ENCODE measurements at places on chromosomes 13 and 19. TPM values are rescaled to one million over a fixed set of nuclear protein-coding genes. Genes with fewer than 3 reads are reported as not detected.

- peaks cover 72% of the 10 kb centered on the region for H3K4me1 ChIP-seq
- DNase-seq = peak; percentile 94
- H3K27me3 ChIP-seq = no peaks in the 10 kb centered on the region
- H3K4me3 ChIP-seq = peak overlapping the region; percentile 97
Observed at GRCh38 chr13:114128624-114129522, 3.5 kb downstream of the RASA3 start.

ZNF560 gene
- total RNA-seq = not detected

- no peaks in the 10 kb centered on the region for H3K4me1 ChIP-seq
- DNase-seq = no peak
- no peaks in the 10 kb centered on the region for H3K36me3 ChIP-seq
- no peak overlapping the region for H3K27ac ChIP-seq
- H3K4me3 ChIP-seq = no peak overlapping the region
Observed at GRCh38 chr13:98974053-98974452, 3.8 kb downstream of the DOCK9 start.

CACNG8 gene
- total RNA-seq = not detected

- no peaks in the 10 kb centered on the region for H3K4me1 ChIP-seq
- no peak overlapping the region for H3K27ac ChIP-seq
- H3K4me3 ChIP-seq = no peak overlapping the region
- H3K36me3 ChIP-seq = no peaks in the 10 kb centered on the region
Observed at GRCh38 chr13:44649834-44650233, 73.7 kb upstream of the TSC22D1 start.

DNA sequence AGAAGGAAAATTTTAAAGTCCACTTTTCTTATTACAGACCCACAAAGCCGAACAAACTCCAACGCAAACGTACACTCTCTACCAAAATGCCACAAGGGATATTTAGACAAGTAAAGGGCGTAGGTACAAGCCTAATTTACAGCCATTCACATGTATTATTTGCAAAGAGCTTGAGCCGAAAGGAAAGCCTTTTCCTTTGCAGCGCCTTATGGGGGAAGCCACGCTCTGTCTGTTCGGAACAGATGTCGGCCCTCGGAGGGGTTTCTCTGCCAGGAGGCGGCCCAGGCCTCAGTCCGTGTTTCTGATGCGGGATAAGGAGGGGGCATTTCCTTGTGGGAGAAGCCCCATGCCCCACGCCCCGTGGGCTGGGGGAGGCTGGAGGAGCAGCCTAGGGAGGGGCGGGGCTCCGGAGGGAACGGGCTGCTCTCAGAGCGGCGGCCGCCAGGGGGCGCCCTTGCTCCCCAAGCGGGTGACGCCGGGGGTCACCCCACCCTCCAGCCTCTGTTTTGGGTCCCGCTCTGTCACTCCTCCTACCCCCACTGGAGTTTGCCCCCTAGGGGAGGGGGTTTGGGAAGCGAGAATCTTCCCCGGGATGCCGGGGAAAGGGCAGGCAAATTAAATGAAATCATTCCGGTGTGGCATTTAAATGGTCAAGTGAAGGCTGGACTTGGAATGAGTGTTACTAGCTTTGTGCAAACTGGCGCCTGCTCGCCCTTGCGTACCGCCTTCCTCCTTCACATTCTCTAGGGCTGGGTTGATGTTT lies 2.9 kb downstream of the HTR2A start:
- no peak overlapping the region for H3K27ac ChIP-seq
- no peaks in the 10 kb centered on the region for H3K36me3 ChIP-seq
- H3K4me1 ChIP-seq = peaks cover 10% of the 10 kb centered on the region

DNA sequence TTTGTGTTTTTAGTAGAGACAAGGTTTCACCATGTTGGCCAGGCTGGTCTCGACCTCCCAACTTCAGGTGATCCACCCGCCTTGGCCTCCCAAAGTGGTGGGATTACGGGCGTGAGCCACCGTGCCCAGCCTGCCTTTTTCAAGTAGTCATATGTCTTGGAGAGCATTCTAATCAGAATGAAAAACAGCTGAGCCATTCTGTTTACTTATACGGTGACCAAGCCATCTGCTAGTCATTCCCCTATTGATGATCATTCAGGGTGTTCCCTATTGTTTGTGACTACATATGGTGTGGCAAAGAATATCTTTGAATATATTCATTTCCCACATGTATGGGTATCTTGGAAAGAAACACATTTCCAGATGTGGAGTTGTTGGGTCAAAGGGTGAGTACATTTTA lies 17.2 kb downstream of the BLOC1S3 start:
- no peak overlapping the region for H3K4me3 ChIP-seq
- no peaks in the 10 kb centered on the region for H3K36me3 ChIP-seq

EFNB2 gene
- total RNA-seq = 0.49 TPM

DNA sequence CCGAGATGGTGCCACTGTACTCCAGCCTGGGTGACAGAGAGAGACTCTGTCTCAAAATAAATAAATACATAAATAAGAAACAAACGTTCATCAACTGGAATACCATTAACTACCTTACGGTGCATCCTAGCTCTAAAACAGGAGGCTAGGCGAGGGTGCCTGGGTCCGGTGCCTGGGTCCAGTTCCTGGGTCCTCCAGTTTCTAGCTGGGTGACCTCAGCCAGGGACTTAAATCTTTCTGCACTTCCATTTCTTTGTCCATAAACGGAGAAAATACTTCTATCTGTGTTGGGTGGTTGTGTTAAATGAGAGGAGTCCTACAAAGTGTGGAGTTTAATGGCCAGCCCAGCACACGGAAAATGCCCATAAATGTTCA lies 34.0 kb downstream of the RFX2 start:
- DNase-seq = no peak
- no peak overlapping the region for H3K27ac ChIP-seq
- H3K4me1 ChIP-seq = no peaks in the 10 kb centered on the region
- no peaks in the 10 kb centered on the region for H3K36me3 ChIP-seq
- H3K4me3 ChIP-seq = no peak overlapping the region

KLK3 gene
- total RNA-seq = not detected

GRCh38 chr13:33445476-33445875 lies 159.9 kb upstream of the STARD13 start:
- H3K36me3 ChIP-seq = no peaks in the 10 kb centered on the region
- H3K4me1 ChIP-seq = no peaks in the 10 kb centered on the region
- no peak overlapping the region for H3K4me3 ChIP-seq
- H3K27me3 ChIP-seq = peaks cover 3% of the 10 kb centered on the region

DNA sequence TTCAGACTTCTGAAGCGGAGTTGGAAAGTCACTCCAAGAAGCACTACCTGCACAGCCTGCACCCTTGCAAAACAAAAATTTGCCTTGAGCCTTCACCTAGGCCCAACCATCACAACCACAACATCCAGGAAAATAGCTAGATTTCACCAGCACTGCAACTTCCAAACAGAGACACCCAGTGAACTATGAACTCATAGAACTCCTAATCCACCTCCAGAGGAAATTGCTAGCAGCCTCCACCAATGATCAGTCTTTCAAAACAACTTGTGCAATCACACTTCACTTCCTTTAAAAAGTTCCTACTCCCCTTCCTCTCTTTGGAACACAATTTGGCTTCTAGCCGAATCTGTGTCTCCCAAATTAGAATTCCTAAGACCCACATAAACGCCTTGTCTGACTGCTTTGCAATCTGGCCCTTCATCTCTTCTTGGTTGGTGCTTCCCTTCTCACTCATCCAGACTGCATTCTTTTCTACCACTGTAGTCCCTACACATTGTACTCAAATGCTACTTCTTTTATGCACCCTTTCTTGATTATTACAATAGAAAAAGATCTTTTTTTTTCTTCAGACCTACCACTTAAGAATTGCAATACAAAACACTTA lies 489.2 kb upstream of the ARGLU1 start:
- no peaks in the 10 kb centered on the region for H3K36me3 ChIP-seq
- H3K27me3 ChIP-seq = no peaks in the 10 kb centered on the region
- DNase-seq = no peak
- no peak overlapping the region for H3K4me3 ChIP-seq
- no peak overlapping the region for H3K27ac ChIP-seq
- H3K4me1 ChIP-seq = no peaks in the 10 kb centered on the region

DNA sequence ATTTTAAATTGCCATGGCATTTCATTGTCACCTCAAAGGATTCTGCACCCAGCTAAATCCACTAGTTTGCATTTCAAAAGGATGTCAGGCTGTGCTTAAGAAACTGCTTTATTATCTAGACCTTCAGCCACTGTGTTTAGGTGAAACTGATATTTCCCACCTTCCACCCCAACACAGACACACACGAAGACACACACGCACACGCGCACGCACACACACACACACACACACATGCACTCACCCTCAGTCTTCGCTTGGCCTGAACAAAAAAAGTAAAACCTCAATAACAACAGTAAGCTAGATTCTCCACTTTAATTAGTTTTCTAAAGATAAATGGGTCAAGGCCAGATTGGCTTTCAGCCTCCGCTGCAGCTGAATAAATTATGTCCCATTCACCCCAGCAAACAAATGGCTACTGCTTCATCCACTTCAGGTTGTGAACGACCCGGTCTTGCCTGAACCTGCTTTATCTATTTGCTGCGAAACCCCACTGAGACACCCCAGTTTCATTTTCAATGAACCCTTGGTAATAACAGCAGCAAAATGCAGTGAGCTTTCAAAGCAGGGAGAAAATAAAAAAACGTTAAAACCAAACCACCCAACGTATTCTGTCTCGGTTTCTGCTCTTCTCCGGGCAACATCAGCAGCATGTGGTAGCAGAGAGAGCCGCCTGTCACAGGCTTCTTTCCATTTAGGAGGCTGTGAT lies 166.8 kb downstream of the DCT start:
- peak overlapping the region; percentile 67 for H3K27ac ChIP-seq
- H3K27me3 ChIP-seq = no peaks in the 10 kb centered on the region
- H3K4me1 ChIP-seq = peaks cover 31% of the 10 kb centered on the region
- DNase-seq = peak; percentile 45

DNA sequence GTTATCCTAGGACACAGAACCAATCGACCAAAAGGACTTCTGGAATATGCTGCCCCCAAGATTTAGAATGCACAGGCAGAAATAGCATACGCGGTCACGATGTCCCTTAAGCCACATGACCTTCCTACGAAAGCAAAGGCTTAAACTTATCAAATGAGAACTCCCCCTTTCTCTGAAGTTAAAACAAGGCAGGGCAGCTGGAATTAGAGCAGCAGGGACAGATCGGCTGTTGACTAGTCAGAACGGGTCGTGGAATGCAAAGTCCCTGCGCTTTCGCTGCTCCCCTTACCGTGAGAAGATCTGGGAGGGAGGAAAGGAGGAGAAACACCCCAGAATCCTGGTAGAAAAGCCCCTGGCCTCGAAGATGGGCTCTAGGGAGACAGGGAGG lies 799 bp upstream of the USPL1 start:
- H3K4me3 ChIP-seq = peak overlapping the region; percentile 98
- H3K36me3 ChIP-seq = peaks cover 6% of the 10 kb centered on the region
- H3K4me1 ChIP-seq = peaks cover 38% of the 10 kb centered on the region
- H3K27ac ChIP-seq = peak overlapping the region; percentile 99

GRCh38 chr13:29754473-29754806 lies 96.0 kb downstream of the UBL3 start:
- H3K36me3 ChIP-seq = no peaks in the 10 kb centered on the region
- no peaks in the 10 kb centered on the region for H3K27me3 ChIP-seq
- DNase-seq = peak; percentile 30

- peak; percentile 82 for DNase-seq
- no peak overlapping the region for H3K27ac ChIP-seq
- no peak overlapping the region for H3K4me3 ChIP-seq
- H3K36me3 ChIP-seq = peaks cover 54% of the 10 kb centered on the region
- no peaks in the 10 kb centered on the region for H3K27me3 ChIP-seq
Observed at GRCh38 chr19:12676384-12676792, 5.3 kb downstream of the DHPS start.

GRCh38 chr19:15418231-15418578 lies 583 bp downstream of the AKAP8L start:
- peaks cover 11% of the 10 kb centered on the region for H3K36me3 ChIP-seq
- no peaks in the 10 kb centered on the region for H3K27me3 ChIP-seq
- no peak for DNase-seq
- peak overlapping the region; percentile 73 for H3K27ac ChIP-seq
- peaks cover 48% of the 10 kb centered on the region for H3K4me1 ChIP-seq

DNA sequence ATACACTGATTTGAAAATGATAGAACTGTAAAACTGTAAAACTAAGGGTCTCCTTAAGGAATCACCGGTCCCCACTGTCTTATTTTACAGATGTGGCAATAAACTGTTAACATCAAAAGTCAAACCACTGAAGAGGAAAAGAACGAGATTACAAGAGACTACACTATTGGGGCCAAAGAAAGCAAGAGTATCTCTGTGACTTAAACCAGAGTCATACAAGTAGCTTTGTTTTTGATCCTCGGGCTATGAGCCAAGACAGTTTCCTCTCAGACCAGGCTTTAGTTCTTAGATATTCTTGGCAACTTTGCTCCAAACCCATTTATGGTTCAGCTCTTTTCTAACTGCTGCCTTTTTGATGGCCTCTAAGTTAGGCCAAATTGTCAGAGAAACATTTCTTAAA lies 113.8 kb downstream of the TBC1D4 start:
- peaks cover 5% of the 10 kb centered on the region for H3K4me1 ChIP-seq
- no peak overlapping the region for H3K27ac ChIP-seq
- H3K4me3 ChIP-seq = no peak overlapping the region
- no peak for DNase-seq

- no peaks in the 10 kb centered on the region for H3K36me3 ChIP-seq
- no peaks in the 10 kb centered on the region for H3K27me3 ChIP-seq
- H3K4me3 ChIP-seq = peak overlapping the region; percentile 82
- peak overlapping the region; percentile 95 for H3K27ac ChIP-seq
- DNase-seq = no peak
Observed at GRCh38 chr19:45507872-45508416, 665 bp downstream of the VASP start.

ELL gene
- total RNA-seq = 53.6 TPM

ZNF700 gene
- total RNA-seq = 17.1 TPM

GRCh38 chr19:33447336-33448158 lies 74.0 kb downstream of the CEBPG start:
- H3K27ac ChIP-seq = no peak overlapping the region
- DNase-seq = no peak
- no peaks in the 10 kb centered on the region for H3K27me3 ChIP-seq

- DNase-seq = no peak
- no peak overlapping the region for H3K27ac ChIP-seq
- H3K4me3 ChIP-seq = no peak overlapping the region
- H3K36me3 ChIP-seq = no peaks in the 10 kb centered on the region
- no peaks in the 10 kb centered on the region for H3K4me1 ChIP-seq
Observed at GRCh38 chr13:103156346-103156998, 90.3 kb upstream of the SLC10A2 start.

DNA sequence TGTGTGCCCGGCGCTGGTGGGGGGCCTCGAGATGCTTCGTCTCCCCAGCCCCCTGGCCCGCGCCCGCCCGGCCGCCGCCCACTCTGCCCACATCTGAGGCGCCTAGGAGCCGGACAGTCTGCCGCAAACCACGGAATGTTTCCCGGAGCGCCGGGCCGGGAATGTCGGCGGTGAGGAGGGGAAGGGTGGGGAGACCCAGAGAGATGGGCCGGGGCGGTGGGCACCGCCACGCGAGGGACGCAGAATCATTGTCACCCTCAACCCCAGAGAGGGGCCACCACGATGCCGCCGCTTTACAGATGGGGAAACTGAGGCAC lies 46.1 kb upstream of the NFIC start:
- no peaks in the 10 kb centered on the region for H3K27me3 ChIP-seq
- H3K27ac ChIP-seq = no peak overlapping the region
- no peaks in the 10 kb centered on the region for H3K4me1 ChIP-seq

- no peak overlapping the region for H3K27ac ChIP-seq
- no peak overlapping the region for H3K4me3 ChIP-seq
- no peak for DNase-seq
Observed at GRCh38 chr19:44597131-44597491, 16.3 kb upstream of the IGSF23 start.

- no peak overlapping the region for H3K27ac ChIP-seq
- H3K4me1 ChIP-seq = no peaks in the 10 kb centered on the region
- H3K27me3 ChIP-seq = no peaks in the 10 kb centered on the region
- no peak overlapping the region for H3K4me3 ChIP-seq
Observed at GRCh38 chr13:41762796-41763195, 198.1 kb downstream of the VWA8 start.

LILRA2 gene
- total RNA-seq = not detected

Data from CD4-positive, CD25-positive, alpha-beta regulatory T cell (primary cell).